ENCODE measurements at places on chromosomes 3 and 15.

DNA sequence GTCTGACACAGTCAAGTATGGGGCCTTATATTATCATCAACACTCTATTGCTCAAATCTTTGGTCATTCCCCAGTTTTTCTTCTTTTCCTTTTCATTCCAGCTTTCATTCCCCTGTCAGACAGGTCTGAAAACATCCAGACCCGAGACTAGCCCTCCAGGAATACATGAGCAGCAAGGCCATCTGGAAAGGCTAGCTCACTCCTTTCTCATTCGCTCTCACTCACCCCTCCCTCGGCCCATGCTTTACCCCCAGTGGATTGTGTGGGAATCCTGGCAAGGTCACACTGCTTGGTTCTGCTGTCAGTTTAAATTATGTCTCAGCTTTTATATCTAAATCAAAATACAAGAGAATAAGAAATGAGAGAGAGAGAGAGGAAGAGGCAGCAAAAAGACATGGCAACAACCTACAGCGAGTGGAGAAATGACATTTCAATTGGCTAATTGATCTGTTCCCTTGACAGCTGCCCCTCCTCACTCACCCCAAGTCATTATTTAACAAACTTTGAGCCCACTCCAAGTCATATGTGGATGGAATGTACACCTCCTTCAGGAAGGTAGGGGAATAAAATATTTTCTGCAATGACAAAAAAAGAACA lies 962.2 kb downstream of the TUSC7 start:
- DNase-seq, result no peak

DNA sequence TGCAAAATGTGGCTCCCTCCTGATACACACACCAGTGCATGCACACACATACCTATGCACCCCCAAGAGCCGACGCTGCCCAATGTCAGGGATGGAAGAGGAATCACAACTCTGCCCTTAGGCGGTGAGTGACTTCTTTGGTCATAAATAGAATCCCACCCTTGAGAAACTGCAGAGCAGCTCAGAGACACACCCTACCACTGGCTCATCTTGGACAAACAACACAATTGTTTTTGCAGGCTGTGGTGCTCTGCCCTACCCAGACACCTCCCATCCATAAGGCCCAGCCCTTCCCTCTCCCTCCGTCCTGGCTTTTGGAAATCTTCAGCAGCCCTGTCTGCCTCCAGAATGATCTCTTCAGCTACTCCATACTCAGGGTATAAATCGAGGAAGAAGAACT lies 73.8 kb upstream of the HRH1 start:
- DNase-seq, result no peak

- DNase-seq, result peak; percentile 12
These were observed 5.6 kb downstream of the SERPINI1 start for GRCh38 chr3:167740961-167741587.

DNA sequence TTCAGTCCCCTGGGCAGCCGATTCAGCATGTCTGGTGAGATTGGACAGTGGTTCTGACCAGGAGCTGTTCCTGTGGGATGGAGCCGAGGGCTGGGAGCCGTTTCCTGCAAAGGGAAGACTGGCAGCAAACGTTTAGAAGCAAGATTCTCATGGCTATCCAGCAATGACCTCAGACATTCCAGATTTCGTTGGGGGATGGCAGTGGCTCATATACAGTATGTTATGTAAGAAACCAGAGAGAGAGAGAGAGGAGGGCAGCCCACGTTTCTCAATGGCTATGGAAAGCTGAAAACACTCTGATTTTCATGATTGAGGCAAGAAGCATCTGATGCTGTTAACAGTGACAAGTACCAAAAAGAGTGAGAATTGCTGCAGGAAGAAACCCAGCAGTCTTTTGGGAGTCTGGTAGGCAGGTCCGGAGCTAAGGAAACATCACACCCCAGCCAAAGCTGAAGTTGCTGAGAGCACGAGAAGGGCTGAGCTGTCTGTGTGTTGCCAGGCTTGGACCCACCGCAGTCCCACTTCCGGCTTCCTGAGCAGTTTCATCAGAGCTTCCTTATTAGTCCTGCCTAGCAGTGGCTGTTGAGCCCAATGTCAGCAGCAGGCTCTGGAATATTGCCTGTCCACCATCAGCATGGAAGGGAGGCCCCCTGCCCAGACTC lies 25.6 kb upstream of the VPS8 start:
- DNase-seq, result no peak

- no peak for DNase-seq
These were observed 96.3 kb downstream of the IGSF11 start for GRCh38 chr3:118938183-118938961.

DNA sequence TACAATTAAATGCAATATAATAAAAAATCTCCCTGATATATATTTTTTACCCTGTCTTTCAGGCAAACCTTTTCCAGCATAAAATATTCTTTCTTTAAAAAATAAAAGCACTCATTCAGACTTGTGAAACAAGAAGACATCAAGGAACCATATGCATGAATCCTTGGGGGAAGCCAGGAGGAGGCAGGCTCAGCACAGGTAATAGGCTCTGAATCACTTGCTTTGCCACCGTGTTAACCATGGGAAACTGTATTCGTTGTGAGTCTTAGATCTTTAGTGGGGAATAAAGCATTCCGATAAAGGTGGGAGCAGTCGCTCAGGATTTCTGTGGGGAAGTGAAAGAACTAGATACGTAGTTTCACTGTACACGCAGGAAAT lies 42.4 kb downstream of the FBN1 start:
- DNase-seq, result no peak

- DNase-seq, result no peak
These were observed 39.5 kb downstream of the USP8 start for GRCh38 chr15:50463423-50464358.

GRCh38 chr3:141553055-141553454 lies 66.2 kb downstream of the RASA2 start:
- DNase-seq, result no peak

GRCh38 chr3:107892955-107893624 lies 197.7 kb downstream of the CD47 start:
- DNase-seq, result no peak

- no peak for DNase-seq
These were observed 253.7 kb upstream of the TLE3 start for GRCh38 chr15:70351391-70351790.

GRCh38 chr15:77285057-77285997 lies 134.6 kb downstream of the PEAK1 start:
- DNase-seq, result no peak

DNA sequence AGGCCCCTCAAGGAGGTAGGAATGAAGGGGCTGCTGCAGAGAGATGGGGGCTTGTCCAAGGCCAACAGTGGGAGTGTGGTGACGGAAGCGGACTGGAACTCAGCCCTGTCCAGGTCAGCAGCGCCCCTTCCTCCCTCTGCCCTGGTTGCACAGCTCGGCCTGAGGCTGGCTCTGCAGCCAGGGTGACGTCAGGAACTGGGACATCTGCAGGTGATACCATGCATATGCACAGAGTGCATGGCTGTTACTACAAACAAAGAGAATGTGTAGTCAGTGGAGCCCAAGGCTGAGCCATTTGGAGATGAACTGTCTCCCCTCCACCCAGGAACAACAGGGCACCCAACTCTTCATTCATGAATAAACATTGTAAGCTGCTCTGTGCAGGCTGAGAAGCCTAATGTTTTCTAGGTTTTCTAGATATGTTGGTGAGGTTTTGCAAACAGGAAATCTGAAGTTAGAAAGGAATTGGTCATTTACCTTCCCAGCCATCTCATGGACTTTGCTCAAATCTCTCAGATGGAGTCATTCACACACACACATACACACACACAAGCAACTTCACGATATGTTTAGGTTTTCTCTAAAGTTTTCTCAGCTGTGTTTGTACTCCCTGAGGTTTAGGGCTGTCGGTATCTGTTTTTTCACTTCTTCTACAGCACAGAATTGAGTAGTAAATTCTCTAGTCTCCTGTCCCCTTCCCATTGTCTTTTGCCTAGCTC lies 117.2 kb downstream of the TLE3 start:
- DNase-seq, result no peak

GRCh38 chr3:52787672-52788625 lies 6.6 kb upstream of the ITIH3 start:
- DNase-seq, result no peak

DNA sequence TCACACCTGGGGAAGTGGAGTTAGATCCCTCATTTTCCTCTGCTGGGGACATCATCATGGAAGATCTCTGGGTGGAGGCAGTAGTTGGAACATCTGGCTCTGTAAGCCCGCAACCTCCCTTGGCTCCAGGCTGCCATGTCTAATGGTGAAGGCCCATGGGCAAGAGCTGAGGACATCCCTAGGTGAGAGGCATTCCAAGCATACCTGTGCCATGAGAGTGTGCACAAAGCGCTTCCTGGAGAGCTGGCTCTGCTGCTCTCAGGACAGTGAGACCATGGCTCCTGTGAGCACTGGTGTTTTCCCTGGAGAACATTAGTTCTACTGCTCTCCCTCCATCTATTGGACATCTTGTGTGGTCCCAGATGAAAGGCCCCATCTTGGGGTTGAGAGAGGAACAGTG lies 7.7 kb downstream of the MAPKAPK3 start:
- no peak for DNase-seq

GRCh38 chr3:54067055-54067698 lies 55.2 kb upstream of the CACNA2D3 start:
- DNase-seq, result no peak

- DNase-seq, result no peak
These were observed 546.2 kb downstream of the MECOM start for GRCh38 chr3:169117264-169117663.

GRCh38 chr3:32848215-32848614 lies 30.4 kb downstream of the TRIM71 start:
- no peak for DNase-seq

DNA sequence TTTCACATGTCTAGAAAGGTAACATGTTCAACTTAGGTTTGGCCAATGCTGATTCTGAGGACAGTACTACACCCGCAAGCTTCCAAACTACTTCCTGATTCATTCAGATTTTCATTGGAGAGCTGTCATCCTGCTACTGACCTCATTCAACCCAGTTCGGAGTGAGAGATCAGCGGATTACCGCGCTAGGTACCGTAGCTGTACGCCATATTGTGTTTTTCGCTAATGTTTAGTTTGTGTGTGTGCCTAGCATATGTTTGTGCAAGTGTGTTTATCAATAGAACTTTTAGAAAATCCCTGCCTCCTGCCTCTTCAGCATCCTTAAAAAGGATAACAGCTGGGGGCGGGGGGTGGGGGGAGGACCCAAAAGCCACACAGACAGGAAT lies 1.1 kb downstream of the ZBTB20 start:
- peak; percentile 49 for DNase-seq

- no peak for DNase-seq
These were observed 11.6 kb downstream of the RFX7 start for GRCh38 chr15:56232058-56232457.
